GM18507 (cell line): ENCODE measurements at places on chromosomes 4 and X.

- DNase-seq: no peak
Observed at GRCh38 chr4:41413670-41414411, 124.1 kb upstream of the LIMCH1 start.

DNA sequence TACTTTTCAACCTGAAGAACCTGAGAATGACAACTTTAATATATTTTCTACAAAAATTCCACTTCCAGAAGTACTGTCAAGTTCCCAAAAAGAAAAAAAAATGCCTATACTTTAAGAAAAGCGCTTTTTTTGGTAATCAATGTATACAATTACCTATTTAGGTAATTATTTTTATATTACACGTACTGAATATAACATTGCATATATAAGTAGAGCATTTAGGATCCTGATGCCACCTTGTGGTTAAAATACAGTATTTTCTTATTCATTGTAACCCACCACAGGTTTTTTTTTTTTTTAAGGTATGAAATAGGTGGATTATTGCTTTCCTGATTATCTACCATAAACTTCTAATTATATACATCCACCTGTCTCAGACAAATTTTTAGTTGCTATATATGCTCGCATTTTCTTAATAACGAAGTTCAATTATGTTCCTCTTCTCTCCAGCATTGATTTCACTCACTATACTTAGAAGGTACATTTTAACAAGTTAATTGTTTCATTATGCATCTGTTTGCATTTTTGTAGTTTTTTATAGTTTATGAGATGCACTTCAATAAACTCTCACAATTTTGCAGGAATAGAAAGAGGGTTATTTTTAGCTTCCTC, 5.2 kb downstream of the MAP9 start:
- no peak for DNase-seq

DNA sequence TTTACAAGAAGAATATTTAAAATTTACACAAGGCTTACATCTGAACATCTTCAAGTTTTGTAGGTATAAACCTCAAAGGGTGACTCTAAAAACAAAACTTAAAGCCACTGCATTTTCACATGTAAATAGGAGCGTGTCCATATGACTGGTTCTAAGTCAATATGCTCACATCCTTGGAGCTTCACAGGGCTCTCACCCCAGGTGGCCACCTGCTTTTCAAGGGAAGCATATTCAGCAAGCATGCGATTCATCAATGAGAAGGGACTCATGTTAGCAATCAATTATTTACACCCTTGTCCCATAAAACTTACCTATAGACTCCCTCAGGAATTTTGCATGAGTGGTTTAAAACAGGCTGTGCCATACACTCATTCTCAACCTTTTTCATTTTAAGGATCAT, 17.8 kb upstream of the KLHL34 start:
- DNase-seq: no peak

DNA sequence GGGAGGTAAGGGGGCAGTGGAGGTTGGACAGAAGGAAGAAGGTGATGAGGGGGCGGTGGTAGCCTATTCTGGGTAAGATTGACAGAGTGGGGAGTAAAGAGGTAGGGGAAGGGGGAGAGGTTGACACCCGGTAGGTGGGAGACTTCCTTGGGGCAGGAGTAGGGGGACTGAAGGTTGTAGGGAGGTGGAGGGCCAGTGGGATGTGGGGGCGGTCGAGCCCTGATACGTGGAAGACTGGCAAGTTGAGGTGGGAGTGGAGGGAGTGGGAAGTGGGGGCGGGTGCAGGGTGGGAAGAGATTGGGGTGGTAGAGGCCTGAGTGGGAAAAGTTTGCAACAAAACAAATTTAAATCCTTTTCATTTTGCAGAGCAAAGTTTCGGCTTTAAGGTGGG, 1.7 kb downstream of the GCNA start:
- no peak for DNase-seq

DNA sequence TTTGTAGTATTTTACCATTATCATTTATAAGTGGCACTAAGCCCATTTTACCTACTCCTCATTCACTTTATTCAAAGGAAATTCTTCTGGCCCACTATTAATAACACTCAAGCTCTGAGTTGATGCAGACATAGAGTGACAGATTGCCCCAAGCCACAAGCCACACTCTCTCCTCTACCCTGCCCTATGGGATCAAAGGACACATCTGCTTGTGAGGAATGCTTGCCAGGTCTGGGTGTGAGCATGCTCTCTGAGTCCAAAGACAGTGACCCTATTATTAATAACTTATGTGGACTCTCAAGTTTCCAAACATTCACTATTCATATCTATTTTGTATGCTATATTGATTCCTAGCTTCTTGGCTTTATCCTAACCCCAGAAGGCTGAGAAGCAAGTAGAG, 18.5 kb downstream of the ETNPPL start:
- DNase-seq: no peak

- no peak for DNase-seq
Observed at GRCh38 chrX:17930850-17931249, 69.8 kb upstream of the RAI2 start.

DNA sequence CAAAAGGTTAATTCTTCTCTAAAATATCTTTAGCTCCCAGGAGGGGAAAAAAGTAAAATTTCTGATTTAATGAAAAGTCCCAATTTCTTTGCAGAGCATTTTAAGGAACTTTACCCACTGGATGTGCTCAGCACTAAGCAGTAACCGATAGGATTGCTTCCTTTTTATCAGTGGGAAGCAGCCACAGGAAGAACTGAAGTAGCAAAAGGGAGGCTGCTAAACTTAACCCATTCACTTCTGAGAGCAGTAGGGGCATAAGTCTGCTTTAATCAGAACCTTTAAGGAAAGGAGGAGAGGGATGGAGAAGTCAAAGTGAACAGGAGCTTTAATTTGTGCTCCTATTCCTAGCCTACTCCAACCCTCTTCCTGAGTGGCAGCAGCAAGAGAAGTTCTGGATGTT, at the start of gene F8:
F8 (minus strand) TSS at position 139 of the 400 bp plus-strand sequence. CDS start 171 bp downstream, outside the sequence.
- no peak for DNase-seq

DNA sequence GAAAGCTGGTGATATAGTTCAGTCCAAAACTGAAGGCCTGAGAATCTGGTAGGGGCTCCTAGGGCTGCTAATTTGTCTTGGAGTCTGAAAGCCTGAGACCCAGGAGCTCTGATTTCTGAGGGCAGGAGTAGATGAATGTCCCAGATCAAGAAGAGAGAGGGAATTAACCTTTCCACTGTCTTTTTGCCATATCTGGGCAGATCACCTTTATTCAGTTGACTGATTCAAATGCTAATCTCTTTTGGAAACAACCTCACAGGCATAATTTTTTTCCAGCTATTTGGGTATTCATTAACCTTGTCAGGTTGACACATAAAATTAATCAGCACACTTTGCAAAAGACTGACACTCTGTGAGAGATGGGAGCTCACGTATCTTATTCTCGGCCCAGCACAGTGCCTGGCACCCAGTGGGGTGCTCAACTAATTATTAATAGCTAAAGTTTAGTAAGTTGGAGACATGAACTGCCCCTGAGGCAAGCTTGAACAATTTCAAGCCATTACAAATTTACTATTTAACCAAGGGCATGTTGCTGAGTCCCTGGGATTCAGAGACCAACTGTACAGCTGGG, 114.3 kb downstream of the CPEB2 start:
- no peak for DNase-seq

DNA sequence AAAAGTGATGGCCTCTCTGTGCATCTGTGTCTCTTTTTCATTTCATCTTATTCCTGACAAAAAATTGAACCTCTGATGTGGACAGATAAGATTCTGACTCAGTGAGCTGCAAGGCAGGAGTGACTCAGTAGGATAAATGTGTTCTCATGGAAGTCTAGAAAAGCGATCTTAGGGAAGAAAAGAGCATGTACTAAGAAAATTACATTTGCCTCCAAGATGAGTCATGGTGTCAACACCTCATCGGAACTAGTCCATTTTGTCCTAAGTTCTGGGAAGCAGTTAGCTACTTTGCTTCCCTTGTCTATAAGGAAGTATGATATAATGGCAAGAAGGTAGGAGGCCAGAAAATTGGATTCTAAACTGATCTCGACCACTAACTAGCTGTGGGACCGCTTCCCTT, 83.5 kb upstream of the AFF2 start:
- DNase-seq: no peak

GRCh38 chr4:3823496-3824341, 57.5 kb downstream of the ADRA2C start:
- DNase-seq: no peak

GRCh38 chr4:147487616-147488015, 6.7 kb downstream of the EDNRA start:
- DNase-seq: no peak

GRCh38 chr4:108140328-108140727, 28.4 kb downstream of the LEF1 start:
- DNase-seq: no peak

- no peak for DNase-seq
Observed at GRCh38 chr4:151114986-151115385, 15.6 kb downstream of the RPS3A start.

DNA sequence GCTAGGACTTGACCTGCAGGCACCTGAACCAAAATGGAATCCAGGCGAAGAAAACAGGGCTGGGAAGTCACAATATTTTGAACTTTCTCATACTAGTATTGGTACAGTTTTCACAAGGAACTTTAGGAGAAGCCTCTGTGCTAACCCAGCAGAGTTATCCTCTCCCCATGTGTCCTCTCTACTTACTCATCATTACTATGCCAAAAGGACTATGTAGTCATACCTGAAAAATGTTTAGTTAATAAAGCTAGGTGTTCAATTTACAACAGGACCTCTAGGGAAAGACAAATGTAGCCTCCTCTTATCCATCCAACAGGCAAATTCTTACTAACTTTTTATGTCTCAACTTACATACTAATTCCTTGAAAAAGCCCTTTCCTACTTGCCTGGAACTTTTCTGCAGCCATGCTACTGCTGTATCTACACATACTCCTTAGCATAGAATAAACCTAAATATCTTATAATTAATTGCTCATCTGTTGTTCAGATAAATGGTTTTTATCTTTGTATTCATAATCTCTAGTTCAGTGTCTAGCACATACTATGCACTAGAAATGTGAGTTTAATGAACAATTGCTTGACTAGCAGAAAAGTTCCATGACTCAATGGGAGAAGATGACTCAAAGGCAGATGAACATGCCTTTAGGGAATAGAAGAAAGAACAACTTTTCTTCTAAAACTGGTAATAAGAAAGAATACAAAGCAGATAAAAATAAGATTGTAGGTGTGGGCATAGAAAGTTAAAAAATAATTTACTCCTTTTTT, 215.5 kb upstream of the VEGFC start:
- no peak for DNase-seq

DNA sequence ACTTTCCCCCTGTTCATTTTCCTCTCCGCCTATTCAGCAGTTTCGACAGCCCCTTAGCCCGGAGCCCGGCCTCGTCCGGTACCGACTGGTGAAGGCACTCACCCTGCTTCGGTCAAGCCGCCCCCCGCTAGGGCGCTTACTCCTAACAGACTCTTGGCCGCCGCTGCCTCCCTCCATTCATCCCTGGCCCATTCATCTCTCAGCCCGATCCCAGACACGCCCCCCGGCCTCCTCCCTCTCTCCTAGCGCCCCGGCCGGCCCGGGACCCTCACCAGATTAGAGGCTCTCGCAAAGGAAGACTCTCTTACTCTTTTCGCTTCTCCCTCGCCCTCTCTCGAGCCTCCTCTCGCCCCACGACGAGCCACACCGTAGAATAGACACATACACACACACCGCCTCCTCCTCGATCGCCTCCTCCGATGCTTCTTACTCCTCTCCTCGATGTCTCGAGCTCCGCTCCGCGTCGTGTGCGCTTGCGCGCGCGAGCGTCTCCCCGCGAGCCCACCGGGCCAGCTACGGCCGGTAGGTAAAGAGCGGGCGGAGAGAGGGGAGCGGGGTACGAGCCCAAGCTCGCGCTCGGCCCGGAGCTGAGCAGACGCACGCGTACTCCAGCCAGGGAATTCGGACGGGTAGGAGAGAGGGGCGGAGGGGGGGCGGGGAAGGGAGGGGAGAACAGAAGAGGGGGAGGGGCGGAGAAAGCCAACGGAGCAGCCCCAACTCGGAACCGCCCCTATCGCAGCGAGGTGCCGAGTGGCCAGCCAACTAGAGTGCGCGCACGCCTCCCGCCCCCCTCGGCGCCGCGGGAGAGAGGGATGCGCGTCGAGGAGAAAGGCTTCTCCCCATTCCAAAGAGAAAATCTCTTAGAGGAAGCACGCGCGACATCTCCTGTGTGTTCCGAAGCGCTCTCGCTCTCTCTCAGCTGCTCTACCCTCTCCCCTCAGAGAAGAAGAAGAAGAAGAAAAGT, at the start of gene WNK3:
WNK3 (minus strand) TSS at position 633 of the 964 bp plus-strand sequence.
- no peak for DNase-seq

DNA sequence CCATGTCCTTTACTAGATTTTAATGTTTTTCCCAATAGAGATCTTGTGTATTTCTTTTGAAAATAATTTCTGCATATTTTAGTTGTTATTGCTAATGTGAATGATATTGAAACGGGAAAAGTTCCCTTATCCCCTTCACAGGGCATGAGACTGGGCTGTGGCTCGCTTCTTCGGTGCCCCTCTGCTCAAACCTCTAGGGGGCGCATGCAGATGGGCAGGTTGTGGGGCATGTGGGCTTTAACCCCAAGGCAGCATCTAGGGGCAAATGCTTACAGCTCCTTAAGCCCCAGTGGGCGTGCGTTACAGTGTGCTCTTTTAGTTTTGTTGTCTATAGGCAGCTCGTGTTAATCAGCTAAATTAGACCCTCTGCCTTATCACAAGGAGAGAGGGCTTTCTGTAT, 194.7 kb downstream of the OPHN1 start:
- DNase-seq: no peak

GRCh38 chrX:37787423-37787869, 7.6 kb downstream of the CYBB start:
- no peak for DNase-seq

DNA sequence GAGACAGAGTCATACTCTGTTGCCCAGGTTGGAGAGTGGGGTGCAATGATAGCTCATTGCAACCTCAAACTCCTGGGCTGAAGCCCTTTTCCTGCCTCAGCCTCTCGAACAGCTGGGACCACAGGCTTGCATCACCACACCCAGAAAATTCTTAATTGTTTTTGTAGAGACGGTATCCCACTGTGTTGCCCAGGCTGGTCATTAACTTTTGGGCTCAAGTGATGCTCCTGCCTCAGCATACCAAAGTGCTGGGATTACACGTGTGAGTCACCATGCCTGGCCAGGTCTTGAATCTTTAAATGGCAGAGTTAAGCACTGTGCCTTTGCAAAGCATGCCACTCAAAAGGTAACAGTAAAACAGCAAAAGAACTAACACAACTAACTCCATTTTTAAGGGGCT, 28.6 kb upstream of the BBS12 start:
- no peak for DNase-seq

- no peak for DNase-seq
Observed at GRCh38 chrX:118536687-118537461, 41.3 kb downstream of the DOCK11 start.

- DNase-seq: no peak
Observed at GRCh38 chr4:69876071-69876470, 16.1 kb upstream of the SULT1E1 start.

- DNase-seq: no peak
Observed at GRCh38 chr4:137425281-137425680, 107.0 kb downstream of the PCDH18 start.

- no peak for DNase-seq
Observed at GRCh38 chr4:173370130-173370476, 651 bp upstream of the SAP30 start.
